ENCODE measurements at places on chromosomes 6 and 20. TPM values are rescaled to one million over a fixed set of nuclear protein-coding genes. Genes with fewer than 3 reads are reported as not detected.

- H3K27me3 ChIP-seq = no peaks in the 10 kb centered on the region
- no peak for DNase-seq
- no peak overlapping the region for H3K27ac ChIP-seq
- no peak overlapping the region for H3K4me3 ChIP-seq
- peaks cover 26% of the 10 kb centered on the region for H3K4me1 ChIP-seq
Measured at GRCh38 chr6:134375220-134375580, 57.3 kb upstream of the SGK1 start.

DNA sequence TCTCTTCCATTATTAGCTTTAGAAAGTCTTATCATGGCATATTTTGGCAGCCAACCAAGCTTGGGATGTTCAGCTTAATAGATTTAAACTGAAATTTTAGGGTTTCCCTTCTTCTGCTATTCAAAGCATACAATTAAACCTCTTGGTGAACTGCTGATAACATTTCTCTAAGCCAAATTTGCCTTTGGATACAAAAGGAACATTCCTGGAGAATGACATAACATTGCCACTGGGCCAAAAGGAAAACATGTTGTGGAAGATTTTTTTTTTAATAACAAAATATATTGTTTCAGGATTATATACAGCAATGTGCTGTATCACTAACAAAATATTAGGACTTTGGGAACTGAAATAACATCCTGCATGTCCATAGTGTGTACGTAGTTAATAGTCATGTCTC is 215.1 kb upstream of the TBX18 start:
- H3K27me3 ChIP-seq = no peaks in the 10 kb centered on the region
- no peak overlapping the region for H3K4me3 ChIP-seq
- DNase-seq = no peak

DNA sequence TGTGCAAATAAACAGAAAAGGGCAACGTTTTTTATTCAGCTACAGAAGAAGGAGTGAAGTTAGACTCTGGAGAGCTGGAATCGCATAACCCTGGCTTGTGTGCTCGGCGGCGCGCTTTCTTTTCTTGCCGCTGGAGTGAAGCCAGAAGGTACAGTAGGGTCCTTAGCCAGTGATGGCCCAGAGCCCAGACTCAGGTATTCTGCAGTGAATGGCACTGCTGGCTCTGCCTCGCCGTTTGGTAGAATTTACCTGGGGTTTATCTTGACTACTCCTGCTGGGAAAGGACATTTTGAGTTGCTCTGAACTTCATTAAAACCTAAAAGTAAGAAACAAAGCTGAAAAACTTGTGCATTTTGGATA is 56.9 kb upstream of the TIAM2 start:
- H3K27me3 ChIP-seq = no peaks in the 10 kb centered on the region
- no peak overlapping the region for H3K4me3 ChIP-seq
- no peak for DNase-seq
- H3K36me3 ChIP-seq = no peaks in the 10 kb centered on the region

GRCh38 chr20:4082406-4083097 is 67.2 kb upstream of the RNF24 start:
- no peaks in the 10 kb centered on the region for H3K27me3 ChIP-seq
- peak overlapping the region; percentile 18 for H3K4me3 ChIP-seq
- H3K27ac ChIP-seq = peak overlapping the region; percentile 57
- peaks cover 28% of the 10 kb centered on the region for H3K4me1 ChIP-seq

Gene C20orf141
- not detected for total RNA-seq

Gene EPHA7
- total RNA-seq = not detected

- no peaks in the 10 kb centered on the region for H3K4me1 ChIP-seq
- H3K36me3 ChIP-seq = no peaks in the 10 kb centered on the region
- H3K27me3 ChIP-seq = no peaks in the 10 kb centered on the region
- no peak overlapping the region for H3K27ac ChIP-seq
Measured at GRCh38 chr20:47753576-47754387, 31.5 kb downstream of the SULF2 start.

DNA sequence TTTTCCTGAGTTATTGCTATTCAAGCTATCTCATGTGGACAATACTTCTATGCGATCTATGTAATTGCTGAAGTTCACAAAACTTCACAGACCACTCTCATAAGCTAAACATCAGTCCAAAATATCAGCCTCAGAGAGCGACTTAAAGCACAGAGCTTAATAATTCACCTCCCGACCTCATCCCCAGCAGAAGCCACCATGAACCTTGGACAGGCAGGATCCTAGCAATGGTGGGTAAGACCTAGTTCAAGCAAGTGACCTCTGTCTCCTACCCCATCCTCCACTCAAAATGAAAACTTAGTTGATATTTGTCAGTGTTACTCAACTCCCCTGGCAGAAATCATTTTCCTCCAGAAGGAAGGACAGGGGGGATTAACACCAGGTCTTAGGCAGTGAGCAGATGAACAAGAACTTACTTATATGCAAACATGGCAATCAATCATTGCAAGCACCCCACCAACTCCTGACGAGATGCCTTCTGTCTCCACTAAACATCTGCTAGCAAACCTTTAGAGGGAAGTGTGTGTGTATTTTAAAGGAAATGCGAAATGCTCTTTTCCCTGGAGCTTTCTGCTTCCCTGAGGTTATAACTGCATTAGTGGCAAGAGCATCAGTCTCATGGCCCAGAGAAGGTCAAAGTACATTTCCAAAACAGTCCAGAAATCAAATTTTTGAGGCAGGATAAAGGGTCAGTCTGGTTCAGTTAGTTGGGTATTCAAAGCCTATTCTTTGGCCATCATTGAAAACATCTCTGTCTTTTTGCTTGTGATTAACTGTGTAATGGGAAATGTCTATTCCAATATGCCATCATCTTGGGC is 90.0 kb downstream of the SLC22A23 start:
- no peaks in the 10 kb centered on the region for H3K36me3 ChIP-seq
- H3K27me3 ChIP-seq = no peaks in the 10 kb centered on the region
- H3K4me3 ChIP-seq = no peak overlapping the region
- no peak for DNase-seq
- peaks cover 21% of the 10 kb centered on the region for H3K4me1 ChIP-seq
- H3K27ac ChIP-seq = no peak overlapping the region

Gene XPO5
- 116 TPM for total RNA-seq

GRCh38 chr6:94468830-94469229 is 1049.5 kb upstream of the EPHA7 start:
- no peak for DNase-seq
- no peak overlapping the region for H3K27ac ChIP-seq
- no peak overlapping the region for H3K4me3 ChIP-seq
- no peaks in the 10 kb centered on the region for H3K36me3 ChIP-seq

GRCh38 chr6:54681267-54681666 is 165.3 kb upstream of the FAM83B start:
- H3K27me3 ChIP-seq = no peaks in the 10 kb centered on the region
- no peaks in the 10 kb centered on the region for H3K4me1 ChIP-seq
- H3K4me3 ChIP-seq = no peak overlapping the region
- DNase-seq = no peak
- H3K27ac ChIP-seq = no peak overlapping the region
- no peaks in the 10 kb centered on the region for H3K36me3 ChIP-seq

Gene TXLNB
- 0.47 TPM for total RNA-seq

DNA sequence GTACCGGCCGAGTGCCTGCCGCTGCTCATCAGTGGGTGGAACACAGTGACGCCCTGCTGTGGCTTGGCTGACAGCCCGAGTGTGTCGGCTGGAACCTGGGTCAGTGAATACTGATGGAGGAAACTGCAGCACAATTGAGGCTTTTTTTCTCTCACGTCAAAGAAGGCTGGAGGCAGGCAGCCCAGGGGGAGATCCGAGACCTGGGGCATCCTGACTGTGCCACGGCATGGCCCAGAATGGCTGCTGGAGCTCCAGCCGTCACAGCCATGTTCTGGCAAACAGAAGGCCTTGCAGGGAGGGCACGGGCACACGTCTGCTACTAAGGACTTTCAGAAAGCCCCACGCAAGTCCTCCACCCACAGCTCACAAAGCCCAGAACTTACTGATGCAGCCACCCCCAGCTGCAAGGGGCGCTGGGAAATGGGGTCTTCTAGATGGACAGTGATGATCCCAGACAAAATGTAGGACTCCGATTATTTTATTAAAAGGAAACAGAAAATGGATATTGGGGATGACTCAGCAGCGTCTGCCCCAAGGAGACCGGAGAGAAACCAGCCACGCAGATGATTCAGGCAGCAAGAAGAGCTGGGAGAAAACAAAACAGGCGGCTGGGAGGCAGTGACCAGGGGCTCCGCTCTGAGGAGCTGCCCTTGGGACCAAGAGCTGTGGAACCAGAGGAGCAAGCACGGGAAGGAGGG is 140.0 kb downstream of the TAF4 start:
- H3K4me1 ChIP-seq = no peaks in the 10 kb centered on the region
- no peaks in the 10 kb centered on the region for H3K27me3 ChIP-seq
- no peak overlapping the region for H3K27ac ChIP-seq
- H3K36me3 ChIP-seq = no peaks in the 10 kb centered on the region

GRCh38 chr20:37903317-37904007 is 535 bp downstream of the VSTM2L start:
- peaks cover 22% of the 10 kb centered on the region for H3K27me3 ChIP-seq
- no peak overlapping the region for H3K27ac ChIP-seq
- DNase-seq = no peak
- H3K4me3 ChIP-seq = no peak overlapping the region
